Stimulated activated CD8-positive, alpha-beta memory T cell treated with anti-CD3 and anti-CD28 coated beads, Interleukin-2, amount 100 ng/mL, for 1 hour (primary cell): ENCODE measurements at places on chromosomes 12 and 14.

- no peak for DNase-seq
Measured at GRCh38 chr12:62934239-62934798, 631 bp downstream of the PPM1H start.

DNA sequence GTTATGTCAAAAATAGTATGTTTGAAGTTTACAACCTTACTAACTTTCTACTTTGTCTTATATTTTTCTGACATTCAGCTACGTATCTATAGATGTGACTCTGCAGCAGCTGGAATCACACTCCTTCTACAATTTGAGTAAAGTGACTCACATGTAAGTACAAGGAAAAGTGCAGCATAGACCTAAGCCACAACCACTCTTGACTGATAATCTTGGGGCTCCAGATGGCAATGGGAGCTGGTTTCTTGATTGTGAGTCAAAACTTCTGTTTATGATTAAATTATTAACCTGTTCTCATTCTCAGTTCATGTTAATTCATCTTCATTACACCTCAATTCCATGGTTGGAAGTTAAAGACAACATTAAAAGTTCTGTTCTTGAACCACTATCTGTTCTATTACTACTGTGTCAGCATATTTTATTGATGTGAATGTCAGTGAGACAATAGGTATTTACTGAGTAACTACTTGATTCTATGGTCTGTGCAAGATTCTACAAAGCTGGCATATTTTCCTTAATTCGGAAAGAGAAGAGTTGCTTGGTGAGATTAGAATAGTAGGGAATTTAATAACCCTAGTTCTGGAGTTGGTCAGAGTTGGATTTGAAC lies 112.9 kb downstream of the TSHR start:
- no peak for DNase-seq

- no peak for DNase-seq
Measured at GRCh38 chr12:76489737-76490136, 69.8 kb downstream of the OSBPL8 start.

DNA sequence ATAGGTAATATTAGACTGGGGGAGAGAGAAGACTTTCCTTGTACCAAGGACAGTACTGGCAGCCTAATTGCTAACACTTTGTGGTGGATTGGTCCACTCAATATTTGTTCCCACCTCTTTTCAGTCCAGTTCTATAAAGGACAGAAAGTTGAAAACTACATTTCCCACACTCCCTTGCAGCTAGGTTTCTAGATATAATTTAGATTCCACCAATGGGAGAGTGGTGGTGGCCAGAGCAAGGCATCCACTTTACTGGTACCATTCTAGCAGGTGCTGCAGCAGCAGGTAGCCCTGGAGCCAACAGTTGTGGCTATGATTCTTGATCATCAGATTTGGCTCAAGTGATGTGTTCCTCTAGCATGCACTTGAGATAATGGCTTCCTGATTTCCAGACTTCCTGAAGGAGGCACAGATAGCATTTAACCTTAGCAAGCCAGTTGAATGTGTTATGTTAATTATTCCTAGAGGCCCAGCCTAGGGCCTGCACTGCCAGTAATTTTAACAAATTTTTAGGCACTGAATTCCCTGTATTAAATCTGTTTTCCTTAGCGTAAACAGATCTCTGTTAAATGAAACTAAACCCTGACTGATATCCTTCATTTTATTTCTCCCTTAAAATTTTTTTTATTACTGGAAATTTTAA lies 24.4 kb downstream of the SLC38A1 start:
- no peak for DNase-seq

DNA sequence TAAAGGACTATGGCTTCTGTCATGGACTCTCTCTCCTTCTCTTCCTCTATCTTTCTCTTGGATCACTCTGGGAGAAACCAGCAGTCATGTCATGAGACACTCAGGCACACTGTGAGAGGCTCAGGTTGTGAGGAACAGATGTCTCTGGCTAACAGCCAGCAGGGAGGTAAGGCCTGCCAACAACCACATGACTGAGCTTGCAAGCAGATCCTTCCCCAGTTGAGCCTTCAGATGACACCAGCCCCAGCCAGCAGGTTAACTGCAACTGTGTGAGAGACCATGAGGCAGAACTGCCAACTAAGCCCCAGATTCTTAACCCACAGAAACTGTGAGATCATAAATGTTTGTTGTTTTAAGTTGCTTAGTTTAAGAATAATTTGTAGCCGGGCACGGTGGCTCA lies 90.6 kb downstream of the VCPKMT start:
- DNase-seq: no peak

DNA sequence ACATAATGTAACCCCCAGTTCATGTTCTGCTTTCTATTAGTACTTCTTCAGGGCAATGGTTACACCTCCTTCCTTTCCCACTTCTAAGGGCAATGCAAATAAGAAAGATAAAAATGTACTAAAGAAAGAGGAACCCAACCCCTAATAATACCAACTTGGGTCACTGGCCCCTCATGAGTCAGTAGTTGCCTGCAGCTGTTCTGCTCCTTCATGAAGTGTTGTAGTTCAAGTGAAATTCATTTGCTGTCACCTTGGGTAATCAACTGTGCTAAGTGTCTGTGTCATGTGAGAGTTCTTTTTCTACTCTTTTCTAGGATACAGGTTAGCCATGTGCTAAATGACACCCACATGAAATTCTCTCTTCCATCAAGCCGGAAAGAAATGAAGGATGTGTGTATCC lies 91.8 kb downstream of the PLXNC1 start:
- DNase-seq: no peak

- no peak for DNase-seq
Measured at GRCh38 chr14:100581228-100582145, 5.7 kb downstream of the BEGAIN start.

- DNase-seq: no peak
Measured at GRCh38 chr14:58992935-58993334, 195.5 kb upstream of the DAAM1 start.

DNA sequence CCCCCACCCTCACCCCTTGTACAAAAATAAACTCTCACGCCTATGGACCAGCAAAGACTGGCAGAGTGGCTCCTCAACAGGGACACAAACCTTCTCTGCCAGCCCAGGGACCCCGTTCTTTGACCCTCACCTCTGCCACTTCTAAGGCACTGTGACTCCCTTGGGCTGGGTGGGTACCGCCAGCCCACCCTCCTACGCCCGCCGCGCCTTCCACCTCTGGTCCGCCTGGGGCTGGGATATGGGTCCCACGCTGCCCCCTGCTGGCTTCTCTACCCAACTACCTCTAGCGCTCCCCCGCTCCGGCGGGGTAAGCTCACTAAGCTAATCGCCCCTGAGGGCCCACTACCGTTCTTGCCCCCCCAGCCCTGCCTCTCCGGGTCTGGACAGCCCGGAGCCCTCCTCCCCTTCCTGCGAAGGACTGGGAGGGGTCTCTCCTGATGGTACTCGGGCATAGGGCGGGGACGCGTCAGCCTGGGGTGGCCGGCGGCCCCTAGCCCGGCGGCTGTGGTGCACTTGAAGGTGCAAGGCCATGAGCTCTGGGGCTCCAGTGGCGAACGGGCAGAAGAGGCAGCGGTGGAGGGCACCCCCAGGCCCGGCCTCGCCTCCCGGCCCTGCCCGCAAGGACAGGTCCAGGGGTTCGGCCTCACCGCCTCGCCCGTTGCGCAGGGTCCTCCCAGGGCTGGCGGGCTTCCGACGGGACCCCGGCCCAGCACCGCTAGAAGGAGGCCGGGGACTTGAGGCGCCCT lies 8.1 kb downstream of the ZNF219 start:
- no peak for DNase-seq

- DNase-seq: no peak
Measured at GRCh38 chr12:125210104-125210755, 145.0 kb downstream of the AACS start.

GRCh38 chr12:11758510-11759493 lies 109.3 kb downstream of the ETV6 start:
- DNase-seq: no peak

DNA sequence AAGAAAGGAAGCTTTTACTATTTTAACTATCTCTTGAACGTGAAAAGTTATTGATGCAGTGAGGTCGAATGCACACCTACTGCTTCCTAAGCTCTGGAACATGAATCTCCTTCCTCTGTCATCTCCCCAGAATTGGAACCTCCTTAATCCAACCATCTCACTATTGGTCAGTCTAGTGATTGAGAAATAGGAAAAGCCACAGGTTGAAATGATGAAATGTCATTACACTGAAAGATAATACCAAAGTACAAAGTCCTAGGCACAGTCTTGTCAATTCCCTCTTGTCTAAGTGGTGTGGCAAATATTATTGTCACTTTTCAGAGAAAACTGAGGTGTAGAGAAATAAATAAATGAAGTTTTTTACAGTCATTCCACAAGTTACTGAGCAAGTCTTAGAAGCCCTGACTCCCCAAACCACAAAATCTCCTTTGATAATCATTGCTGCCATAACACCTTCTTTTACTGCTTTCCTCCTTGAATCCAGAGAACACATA lies 19.5 kb upstream of the HIGD1C start:
- no peak for DNase-seq

DNA sequence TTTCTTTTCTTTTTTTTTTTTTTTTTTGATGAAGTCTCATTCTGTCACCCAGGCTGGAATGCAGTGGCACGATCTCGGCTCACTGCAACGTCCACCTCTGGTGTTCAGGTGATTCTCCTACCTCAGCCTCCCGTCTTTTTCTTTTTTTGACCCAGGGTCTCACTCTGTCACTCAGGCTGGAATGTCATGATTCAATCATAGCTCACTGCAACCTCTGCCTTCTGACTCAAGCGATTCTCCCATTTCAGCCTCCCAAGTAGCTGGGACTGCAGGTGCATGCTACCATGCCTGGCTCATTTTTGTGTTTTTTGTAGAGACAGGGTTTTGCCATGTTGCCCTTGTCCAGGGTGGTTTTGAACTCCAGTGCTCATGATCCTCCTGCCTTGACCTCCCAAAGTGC lies 12.0 kb downstream of the FUT8 start:
- no peak for DNase-seq

DNA sequence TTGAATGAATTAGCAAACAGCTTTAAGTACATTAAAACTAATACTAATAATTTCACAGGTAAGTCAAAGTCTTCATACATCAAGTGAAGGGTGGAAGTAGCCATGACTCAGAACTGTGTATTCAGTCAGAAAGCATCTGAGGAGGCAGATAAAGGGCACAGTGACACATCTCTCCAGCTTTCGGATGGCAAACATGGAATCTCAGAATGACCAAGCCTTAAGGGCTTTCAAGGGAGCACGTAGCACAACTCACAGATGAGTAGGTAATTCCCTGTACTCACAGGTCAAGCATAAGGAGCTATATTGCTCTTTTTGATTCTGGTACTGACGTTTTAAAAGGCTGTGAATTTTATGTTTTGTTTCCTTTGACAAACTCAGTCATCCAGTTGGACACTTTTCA lies 56.0 kb downstream of the MDGA2 start:
- no peak for DNase-seq

DNA sequence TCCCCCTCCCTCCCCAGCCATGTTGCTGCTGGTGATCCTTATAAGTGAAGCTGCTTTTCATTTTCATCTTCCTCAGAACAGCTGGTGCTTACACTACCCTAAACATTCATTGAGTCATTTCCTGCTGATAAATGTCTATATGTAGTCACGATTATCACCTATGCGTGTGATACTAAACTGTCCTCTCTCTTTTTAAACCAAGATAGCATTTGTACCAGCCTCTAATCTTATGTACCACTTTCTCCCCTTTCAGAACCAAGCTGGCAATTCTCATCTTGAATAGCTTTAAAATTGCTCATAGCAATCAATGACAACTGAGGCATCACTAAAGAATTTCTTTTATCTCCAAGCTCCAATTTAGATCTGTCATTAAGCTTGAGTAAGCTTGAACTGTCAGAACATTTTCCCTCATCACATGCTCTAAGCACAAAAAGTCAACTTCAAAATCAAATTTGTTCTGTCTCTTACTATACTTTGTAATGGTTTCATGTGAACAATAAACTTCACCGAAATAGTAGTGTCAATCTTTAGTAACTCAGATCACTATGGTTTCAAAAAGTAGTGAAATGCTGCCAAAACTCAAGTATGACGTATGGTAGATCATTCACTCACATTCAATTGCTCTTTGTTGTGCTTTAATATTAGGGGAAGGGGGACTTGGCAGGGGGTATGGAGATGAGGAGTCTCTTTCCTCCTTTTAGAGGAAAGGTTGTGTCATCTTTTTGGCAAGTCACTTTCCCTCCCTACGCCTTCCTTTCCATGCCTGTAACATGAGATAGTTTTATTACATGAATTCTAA lies 178.1 kb upstream of the NOVA1 start:
- DNase-seq: no peak

GRCh38 chr12:131499160-131499863 lies 211.6 kb upstream of the SFSWAP start:
- DNase-seq: no peak

DNA sequence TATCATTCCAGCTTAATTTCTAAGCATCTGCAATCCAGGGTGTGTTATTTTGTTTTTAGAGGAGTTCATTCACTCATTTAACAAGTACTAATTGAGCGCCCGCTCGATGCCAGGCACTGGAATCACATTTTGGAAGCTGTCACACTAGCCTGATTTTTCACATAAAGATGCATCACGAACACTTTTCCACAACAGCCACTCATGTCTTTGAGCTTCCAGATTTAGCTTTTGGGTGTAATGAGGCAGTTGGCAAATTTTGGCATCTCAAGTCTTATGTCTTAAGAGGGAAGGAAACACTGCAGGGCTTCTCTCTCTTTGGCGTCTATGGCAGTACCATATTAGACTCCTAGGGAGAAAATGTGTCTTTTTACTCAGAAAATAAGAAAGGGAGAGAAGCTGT lies 14.0 kb downstream of the NRXN3 start:
- no peak for DNase-seq

GRCh38 chr14:82223276-82223675 lies 689.6 kb upstream of the SEL1L start:
- no peak for DNase-seq
